Activated CD4-positive, alpha-beta T cell treated with anti-CD3 and anti-CD28 coated beads for 1 hour (primary cell): ENCODE measurements at places on chromosomes 13 and 19.

GRCh38 chr13:102402290-102402689 is 442 bp upstream of the FGF14 start:
- DNase-seq = peak; percentile 15

GRCh38 chr19:48873476-48874302 is 1.5 kb downstream of the PPP1R15A start:
- DNase-seq = no peak

GRCh38 chr13:84497613-84498012 is 615.3 kb upstream of the SLITRK1 start:
- no peak for DNase-seq

DNA sequence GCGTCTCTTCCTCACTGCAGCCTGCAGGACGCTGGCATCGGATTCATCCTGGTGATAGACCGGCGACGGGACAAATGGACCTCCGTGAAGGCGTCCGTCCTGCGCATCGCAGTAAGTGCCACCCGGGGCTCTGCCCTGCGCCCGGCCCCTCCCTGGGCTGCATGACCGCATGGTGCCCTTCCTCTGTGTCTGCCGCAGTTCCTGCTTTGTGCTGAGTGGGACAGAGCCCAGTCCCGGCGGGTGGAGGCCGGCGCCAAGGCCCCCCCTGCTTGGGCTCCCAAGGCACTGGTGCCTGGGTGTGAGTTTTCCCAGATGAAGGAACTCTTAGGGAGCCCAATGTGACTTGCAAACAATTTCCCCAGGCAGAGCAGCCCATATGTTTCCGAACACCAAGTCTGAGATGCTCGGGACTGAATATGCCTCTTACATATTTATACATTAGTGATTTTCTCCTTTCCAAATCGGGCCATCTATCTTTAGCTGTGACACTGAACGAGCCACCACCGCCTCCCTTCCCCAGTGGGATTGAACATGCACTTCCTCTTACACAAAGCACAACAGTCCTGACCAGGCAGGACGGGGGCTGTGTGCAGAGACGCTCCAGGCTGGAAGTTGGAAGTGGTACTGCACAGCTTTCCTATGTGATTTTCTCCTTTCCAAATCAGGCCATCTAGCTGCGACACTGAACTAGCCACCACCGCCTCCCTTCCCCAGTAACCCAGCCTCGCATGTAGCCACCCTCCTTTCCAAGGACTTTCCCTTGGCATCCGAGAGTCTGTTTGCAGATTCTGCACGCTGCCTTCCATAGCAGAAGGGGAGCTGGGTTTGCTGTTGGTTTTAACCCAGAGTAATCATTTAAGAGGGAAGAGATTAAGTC is 60.1 kb upstream of the F7 start:
- DNase-seq = no peak

DNA sequence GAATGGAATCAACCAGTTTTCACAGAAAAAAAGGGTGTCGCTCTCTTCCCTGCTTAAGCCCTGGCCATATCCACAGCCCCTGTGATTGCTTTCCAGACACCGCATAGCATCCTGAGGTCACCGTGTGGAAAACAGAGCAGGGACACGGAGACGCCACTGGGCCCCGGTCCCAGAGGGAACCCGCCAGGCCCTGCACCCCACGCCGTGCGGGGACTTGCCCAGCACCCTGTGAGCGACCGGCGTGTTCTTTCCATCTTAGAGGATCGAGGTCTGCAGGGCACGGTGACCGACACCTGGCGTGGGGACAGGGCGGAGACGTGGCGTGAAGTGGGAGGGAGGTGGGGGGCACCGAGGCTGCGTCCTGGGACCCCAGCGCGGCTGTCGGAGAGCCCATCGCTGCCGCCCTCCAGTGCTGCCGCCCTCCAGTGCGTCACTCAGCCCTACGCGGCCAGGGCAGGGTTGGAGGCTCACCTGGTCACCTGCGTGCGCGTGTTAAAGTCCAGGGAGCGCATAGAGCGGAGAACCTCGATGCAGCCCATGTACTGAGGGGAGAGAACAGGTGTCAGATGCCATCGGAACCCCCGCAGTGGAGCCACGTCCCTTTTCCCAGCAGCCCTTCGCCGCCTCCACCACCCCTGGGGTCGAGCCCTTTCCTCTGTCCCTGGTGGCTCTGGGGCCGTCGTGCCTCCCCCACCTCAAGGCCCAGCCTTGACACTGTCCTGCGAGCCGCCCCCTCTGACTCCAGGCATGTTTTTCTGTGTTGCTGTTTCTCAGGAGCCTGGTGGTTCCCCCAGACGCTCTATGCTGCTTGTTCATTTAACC is 20.2 kb downstream of the SHC2 start:
- no peak for DNase-seq

- no peak for DNase-seq
Measured at GRCh38 chr13:99311748-99312492, 4.7 kb upstream of the GPR183 start.

DNA sequence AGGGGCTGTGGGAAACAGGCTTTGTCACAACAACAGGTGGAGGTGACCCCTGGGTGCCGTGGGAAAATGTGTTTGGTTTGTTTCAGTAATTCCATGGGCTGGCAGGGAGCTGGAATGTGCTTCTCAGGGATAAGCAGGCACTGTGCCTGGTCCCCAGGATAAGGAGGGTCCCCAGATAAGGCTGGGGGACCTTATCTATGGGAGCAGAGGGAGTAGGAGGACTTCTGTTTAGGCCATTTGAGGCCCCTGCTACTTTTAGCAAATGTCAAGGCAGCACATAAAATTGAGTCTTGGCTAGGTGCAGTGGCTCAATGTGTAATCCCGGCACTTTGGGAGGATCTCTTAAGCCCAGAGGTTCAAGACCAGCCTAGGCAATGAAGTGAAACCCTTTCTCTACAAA is 59.5 kb downstream of the KCNC3 start:
- DNase-seq = no peak

- DNase-seq = no peak
Measured at GRCh38 chr13:33918199-33918932, 100.4 kb downstream of the RFC3 start.

GRCh38 chr13:52846567-52847321 is 1.7 kb downstream of the PCDH8 start:
- DNase-seq = no peak

DNA sequence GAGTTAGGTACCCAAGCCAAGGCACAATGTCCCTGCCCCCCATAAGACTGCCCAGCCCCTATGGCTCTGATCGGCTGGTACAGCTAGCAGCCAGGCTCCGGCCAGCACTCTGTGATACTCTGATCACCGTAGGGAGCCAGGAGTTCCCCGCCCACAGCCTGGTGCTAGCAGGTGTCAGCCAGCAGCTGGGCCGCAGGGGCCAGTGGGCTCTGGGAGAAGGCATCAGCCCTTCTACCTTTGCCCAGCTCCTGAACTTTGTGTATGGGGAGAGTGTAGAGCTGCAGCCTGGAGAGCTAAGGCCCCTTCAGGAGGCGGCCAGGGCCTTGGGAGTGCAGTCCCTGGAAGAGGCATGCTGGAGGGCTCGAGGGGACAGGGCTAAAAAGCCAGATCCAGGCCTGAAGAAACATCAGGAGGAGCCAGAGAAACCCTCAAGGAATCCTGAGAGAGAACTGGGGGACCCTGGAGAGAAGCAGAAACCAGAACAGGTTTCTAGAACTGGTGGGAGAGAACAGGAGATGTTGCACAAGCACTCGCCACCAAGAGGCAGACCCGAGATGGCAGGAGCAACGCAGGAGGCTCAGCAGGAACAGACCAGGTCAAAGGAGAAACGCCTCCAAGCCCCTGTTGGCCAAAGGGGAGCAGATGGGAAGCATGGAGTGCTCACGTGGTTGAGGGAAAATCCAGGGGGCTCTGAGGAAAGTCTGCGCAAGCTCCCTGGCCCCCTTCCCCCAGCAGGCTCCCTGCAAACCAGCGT is 3.0 kb upstream of the KMT2B start:
- DNase-seq = no peak

- DNase-seq = no peak
Measured at GRCh38 chr19:44810234-44811121, 1.6 kb downstream of the BCAM start.

GRCh38 chr13:75334634-75335447 is 147.1 kb downstream of the TBC1D4 start:
- no peak for DNase-seq

GRCh38 chr13:79990048-79990447 is 350.9 kb downstream of the SPRY2 start:
- DNase-seq = no peak

- no peak for DNase-seq
Measured at GRCh38 chr19:5395556-5395955, 54.9 kb upstream of the PTPRS start.

DNA sequence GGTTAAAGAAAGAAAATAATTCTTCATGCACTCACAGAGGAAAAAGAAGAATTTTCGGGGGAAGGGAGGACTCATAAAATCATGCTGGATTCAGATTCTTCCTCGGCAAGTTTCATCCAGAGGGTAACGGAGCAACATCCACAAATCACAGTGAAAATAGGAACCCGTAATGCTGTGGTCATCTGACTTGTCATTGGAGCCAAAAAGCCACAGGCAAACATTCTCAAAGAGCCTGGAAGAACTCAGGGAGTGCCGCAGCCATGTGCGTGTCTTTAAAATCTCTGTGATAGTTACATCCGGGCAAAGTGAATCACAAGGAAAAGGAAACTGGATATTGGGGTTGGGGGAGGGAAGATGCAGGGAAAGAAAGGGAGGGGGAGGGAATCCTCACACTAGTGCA is 33.0 kb upstream of the VSTM2B start:
- DNase-seq = no peak

DNA sequence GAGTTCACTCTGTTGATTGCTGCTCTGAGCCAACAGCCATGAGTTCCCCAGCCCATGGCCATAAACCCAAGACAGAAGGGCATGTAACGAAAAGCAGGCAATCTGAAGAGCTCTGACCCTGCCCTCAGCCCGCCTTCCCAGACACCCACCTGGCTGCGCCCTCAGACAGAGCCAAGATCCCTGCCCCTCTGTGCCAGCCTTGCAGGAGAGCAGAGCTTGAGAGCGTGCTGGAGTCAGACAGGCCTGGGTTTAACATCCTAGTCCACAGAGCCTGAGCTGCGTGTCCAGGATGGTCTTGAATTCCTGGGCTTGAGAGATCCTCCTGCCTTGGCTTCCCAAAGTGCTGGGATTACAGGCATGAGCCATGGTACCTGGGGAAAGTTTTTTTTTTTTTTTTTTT is 19.0 kb upstream of the EMC10 start:
- DNase-seq = no peak

DNA sequence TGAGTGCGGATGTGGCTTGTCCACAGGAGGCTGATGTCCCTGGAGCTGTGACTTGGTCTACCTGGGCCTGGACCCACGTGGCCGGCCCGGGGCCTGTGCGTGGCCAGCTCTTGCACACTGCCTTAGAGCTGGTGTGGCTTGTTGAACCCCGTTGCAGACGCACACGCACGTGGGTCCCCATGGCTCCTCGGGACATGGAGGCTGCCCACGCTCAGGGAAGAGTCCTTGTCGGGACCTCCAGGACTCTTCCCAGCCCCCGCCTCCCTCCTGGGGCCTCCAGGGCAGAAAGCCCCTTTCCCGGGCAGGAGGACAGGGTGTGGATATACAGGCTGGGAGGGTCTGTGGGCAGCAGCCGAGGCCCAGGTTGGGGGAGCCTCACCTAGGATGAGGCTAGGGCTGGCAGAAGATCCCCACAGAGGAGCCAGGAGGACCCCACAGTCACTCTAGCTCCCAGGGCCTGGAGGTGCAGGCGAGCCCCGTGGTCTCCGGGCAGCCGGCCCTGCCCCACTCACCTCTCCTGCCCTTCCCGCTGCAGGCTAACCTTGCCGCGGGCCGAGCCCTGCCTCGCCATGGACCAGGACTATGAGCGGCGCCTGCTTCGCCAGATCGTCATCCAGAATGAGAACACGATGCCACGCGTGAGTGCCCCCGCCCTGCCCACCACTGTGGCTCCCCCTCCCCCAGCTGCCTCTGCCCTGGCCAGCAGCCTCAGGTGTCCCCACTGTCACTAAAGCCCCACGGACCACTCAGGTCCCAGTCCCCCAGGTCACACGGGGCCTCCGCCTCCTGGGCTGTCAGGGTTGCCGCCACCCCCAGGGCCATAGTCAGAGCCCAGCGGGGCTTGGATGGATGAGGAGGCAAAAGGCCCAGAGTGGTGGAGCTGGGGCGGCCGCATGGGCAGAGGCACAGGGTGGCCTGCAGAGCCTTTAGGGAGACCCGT is 16.3 kb upstream of the TEKTIP1 start:
- no peak for DNase-seq

DNA sequence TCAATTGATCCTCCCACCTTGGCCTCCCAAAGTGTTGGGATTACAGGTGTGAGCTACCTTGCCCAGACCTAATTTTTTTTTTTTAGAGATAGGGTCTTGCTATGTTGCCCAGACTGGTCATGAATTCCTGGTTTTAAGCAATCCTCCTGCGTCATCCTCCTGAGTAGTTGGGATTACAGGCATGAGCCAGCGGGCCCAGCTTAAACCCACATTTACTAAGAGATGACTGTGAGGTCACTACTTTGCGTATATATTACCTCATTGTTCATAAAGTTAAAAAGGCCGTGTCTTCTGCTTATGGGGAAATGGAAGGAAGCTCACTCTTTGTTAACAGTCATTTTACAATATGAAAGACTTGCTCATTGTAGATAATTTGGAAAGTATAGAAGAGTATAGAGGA is 39.6 kb upstream of the C1QTNF9 start:
- DNase-seq = no peak

GRCh38 chr19:31616031-31616430 is 266.8 kb upstream of the TSHZ3 start:
- no peak for DNase-seq

DNA sequence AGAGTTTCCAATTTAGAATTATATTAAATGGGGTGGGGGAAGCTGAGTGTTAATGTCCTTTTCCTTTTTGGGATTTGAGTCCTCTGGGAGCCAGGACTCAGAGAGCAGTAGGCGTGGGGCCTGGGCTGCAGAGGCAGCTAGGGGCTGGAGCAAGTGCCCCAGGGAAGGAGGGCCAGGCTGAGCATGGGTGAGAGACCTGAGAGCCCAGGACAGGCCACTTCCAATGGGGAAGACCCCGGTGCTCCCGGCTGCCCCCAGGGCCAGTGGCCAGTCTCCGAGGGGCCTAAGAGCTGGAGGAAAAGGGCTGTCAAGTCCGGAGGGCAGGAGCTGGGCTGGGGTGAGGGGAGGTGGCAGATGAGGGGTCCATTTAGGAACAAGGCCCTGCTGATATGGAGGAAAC is 371.5 kb downstream of the ZNF536 start:
- DNase-seq = no peak

GRCh38 chr13:37716420-37717195 is 118.0 kb upstream of the POSTN start:
- no peak for DNase-seq

DNA sequence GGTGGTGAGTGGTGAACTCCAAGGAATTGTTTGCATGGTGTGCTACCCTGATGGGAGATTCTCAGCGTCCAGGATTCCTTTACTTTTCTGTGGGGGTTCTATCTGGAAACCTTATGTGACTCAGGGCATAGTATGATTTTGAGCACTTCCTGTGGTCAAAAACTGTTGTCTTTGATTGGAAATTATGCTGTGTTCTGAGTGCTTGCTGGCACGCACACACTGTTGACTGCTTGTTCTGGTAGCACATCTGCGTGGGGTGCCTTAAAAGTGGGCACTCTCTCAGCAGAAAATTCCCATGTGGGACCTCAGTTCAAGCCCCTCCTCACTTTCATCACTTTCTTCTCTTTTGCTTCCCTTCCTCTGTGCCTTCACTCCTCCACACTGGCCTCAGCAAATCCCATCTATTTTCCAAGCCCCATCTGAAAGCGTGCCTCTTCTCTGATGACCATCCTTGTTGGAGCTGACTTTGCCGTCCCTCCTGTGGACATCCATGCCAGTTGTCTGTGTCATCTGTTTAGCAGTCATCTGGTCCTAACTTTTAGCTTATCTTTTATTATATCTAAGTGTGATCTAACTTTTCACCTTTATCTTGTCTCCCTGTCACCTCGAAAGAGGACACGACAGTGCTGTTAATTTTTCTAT is 56.4 kb upstream of the NPAS1 start:
- no peak for DNase-seq
